NCI-H1105 (cell line): ENCODE measurements at places on chromosomes 5 and 9.

DNA sequence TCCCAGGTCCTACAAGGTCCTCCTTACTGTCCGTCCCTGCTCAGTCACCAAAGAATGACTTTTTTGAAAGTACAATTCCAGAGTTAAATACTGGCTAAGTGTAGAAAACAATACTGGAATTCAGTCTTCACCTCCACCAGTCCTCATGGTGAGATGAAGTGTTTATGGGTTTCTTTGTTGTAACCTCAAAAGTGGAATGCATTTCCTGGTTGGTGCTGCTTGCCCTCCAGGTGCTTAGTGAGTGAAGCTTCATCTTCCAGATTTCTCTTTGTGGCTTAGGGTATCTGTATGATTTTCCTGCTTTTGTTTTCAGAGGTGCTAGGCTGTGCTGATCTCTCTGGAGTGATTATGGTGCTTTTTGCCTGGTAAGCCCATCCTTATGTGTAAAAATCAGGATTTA lies 49.4 kb upstream of the DHFR start:
- DNase-seq: no peak

DNA sequence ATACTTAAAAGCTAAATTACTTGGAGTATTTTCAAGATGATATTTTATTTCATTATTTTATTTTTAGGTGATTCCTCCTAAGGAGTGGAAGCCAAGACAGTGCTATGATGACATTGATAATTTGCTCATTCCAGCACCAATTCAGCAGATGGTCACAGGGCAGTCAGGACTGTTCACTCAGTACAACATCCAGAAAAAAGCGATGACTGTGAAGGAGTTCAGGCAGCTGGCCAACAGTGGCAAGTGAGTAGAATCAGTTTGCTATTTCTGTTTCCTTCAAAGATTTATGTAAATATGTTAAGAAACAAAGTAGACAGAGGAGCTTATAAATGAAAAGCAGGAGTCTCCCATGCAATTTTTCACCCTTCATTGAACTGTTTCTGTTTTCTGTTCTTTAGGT lies 47.8 kb downstream of the KDM4C start:
- DNase-seq: no peak

- no peak for DNase-seq
These were observed 131.7 kb downstream of the PAPPA start for GRCh38 chr9:116285320-116285719.

GRCh38 chr9:128153060-128153946 lies 4.0 kb downstream of the LCN2 start:
- DNase-seq: no peak

DNA sequence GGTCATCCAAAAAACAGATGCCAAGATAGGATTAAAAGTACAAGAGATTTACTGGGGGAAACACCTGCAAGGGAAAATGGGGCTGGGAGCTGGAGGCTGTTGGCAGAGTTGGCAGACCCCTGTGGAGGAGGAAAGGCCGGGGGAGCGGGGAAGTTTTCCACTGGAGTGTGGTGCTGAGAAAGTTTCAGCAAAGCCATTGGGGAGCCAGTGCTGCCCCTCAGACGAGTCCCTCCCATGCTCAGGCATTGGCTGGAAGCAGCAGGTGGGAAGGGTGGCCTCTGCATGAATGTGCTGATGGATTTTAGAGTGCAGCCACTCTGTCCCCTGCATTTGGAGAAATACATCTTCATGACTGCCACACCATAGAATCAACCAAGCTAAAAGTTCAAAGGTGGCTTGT lies 52.8 kb downstream of the TTC1 start:
- DNase-seq: no peak

DNA sequence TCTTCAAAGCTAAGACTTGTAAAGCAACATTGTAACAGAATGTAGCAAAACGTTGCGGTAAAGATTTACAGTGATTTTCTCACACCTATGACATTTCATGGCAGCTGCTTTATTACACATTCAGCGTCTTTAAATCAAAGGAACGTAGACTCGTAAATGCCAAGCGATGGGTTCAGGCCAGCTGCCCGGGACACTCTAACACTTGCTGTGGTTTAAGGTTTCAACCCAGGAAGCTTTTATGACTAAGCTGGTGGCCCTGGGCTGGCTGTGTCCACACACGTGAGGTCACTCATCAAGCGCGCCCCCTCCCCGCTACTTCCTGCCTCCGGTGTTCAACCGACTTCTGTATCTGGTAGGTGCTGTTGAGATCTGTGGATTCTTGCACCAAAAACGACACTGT lies 2.5 kb downstream of the SLC6A18 start:
- no peak for DNase-seq

DNA sequence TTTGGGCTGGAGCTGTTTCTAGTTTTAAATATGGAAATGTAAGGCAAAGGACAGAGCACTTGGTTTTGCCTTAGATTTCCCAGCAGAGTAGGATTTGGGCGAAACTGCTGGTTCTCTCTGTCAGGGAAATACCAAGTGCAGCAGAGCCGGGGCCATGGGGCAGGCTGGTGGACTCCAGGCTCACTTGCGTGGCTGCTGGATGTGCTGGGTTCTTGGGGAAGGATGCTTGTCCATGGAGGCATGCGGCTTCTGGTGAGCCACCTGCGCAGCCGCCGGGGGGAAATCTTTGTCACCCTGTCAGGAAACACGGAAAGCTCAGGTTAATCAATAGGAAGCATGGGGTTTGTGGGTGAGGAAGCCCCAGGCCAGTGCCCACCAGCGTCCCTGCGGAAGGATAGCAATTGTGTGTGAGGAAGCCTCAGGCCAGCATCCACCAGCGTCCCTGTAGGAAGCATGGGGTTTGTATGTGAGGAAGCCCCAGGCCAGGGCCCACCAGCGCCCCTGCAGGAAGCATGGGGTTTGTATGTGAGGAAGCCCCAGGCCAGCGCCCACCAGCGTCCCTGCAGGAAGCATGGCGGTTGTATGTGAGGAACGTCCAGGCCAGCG lies 80.1 kb downstream of the DAP start:
- DNase-seq: no peak

DNA sequence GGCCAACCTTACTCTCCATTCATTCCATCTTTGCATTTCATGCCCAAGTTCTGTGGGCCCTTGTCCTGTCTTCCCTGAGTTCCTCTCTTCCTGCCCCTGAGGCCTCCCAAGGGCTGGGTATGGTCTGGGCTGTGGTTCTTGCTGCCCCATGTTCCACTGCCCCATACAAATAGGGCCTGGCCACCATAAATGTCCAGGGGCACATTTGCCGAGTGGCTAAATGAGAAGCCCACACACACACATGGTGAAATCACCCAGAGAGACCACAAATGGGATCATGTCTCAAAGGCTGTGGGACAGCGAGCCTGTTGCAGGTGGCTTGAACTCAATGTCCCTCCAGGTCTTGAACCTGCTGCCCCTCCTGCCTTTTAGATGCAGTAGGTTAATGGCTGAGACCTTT lies 1.2 kb downstream of the TIFAB start:
- no peak for DNase-seq

GRCh38 chr9:34710023-34710422 lies at the start of gene CCL21:
CCL21 (minus strand) TSS chr9:34710136; CDS start chr9:34710066, 70 bp downstream.
- DNase-seq: peak; percentile 1

DNA sequence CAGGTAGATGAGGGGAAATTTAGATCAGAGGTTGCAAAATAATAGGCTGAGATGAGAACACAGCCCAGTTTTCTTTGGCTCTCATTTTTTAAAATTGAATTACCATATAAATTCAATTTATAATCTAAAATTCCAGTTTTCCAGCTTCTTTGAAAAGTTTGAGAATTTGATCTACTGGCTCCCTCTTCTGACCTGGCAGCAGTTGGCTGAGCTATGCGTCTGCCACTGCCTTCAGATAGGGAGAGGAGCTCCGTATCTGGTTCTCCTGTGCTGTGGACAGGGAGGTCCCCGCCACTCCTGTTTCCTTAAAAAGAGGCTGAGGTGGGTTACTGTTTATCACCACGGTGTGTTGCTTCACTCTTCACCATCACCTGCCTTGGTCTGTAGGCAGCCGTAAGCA lies 103.7 kb downstream of the ARHGAP26 start:
- no peak for DNase-seq

GRCh38 chr5:135491038-135491551 lies 38.9 kb upstream of the TIFAB start:
- DNase-seq: no peak

GRCh38 chr9:14529629-14530028 lies 163.6 kb downstream of the ZDHHC21 start:
- no peak for DNase-seq

DNA sequence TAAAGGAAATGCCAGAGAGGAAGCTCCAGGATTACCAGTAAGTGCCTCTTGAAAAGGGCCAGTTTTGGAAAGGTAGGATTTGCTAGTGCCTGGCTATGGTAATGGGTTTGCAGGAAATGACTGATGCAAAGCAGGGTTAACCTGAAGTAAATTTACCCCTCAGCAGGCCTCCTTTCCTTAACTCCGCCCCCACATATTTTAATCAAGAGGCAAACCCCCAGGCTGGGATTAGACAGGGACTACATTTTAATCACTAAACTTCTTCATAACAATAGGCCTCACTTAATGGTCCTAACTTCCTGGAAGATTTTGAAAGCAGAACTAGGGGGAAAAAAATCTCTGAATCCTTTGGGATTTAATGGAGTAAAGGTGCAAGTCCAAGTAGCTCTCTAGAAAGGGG lies 10.2 kb upstream of the SLC1A3 start:
- no peak for DNase-seq

GRCh38 chr5:122723606-122724352 lies 51.1 kb upstream of the SNX2 start:
- no peak for DNase-seq

DNA sequence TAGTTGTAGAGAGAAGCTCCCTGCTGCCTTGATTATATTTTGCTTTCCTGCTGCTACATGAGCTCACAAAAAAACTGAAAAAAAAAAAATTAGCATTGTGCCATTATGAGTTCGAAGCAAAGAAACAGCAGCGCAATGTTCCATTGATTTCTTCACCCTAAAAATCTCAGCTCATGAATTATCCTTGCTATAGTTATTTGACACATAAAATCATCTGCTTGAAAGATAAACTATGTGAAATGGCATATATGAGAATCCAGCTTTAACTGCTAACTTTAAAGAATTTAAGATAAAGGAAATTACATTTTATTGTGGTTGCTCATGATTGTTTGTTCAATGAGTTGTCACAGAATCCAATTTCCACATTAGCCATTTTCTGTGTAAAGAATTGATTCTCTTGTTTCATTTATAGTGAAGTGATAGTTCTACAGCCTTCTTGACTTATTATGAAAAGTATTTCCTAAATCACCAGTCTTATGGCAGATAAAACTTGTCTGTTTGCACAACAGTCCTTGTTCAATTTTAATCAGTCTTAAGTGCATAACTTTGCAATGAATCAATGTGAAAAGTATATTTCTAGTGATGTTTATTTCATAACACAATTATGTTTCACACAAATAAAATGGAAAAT lies 1275.0 kb upstream of the CDH9 start:
- no peak for DNase-seq

- DNase-seq: peak; percentile 27
These were observed 2.8 kb downstream of the CD74 start for GRCh38 chr5:150409638-150410523.

- no peak for DNase-seq
These were observed 144.4 kb downstream of the BNC2 start for GRCh38 chr9:16726029-16726428.

DNA sequence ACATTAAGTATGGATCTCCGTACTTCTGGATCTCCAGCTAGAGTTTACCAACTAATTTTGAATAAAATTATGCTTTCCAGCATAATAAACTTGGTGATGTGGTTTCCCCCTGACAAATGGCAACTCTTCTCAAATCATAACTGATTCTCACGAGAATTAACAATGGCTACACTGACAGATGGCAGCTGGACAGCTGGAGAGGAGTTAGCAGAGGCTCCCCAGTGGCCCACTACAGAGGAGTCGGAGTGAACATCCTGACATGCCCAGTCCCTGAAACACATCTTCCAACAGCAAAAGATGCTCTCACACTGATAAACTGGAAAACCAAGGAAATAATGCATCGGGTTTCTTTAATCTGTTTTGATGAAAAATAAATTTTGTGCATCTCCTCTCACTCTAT lies 239.6 kb downstream of the MAN2A1 start:
- no peak for DNase-seq

DNA sequence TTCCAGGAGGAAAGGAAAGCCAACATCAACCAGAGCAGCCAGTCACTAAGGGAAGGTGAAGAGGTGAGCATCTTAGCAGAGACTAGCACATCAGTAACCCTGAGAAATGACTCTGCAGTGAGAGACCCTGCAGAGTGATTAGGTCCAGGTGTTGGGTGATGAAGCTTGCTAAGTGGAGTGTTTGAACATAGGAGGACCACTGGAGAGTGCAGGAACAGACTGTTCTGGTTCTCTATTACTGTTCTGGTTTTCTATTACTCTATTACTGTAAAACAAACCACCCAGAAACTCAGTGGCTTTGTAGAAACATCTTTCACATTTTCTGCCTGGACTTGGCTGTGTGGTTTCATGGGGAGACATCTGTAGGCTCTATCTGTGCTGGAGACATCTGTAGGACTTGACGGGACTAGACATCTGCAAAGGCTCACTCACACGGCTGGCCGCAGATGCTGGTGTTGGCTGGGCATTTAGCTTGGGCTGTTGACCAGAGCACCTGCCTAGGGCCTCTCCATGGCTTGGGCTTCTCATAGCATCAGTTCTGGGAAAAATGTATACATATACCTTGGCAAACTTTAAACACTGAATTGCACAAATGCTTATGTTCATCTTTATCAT lies 33.4 kb upstream of the SPATA31E1 start:
- DNase-seq: no peak

DNA sequence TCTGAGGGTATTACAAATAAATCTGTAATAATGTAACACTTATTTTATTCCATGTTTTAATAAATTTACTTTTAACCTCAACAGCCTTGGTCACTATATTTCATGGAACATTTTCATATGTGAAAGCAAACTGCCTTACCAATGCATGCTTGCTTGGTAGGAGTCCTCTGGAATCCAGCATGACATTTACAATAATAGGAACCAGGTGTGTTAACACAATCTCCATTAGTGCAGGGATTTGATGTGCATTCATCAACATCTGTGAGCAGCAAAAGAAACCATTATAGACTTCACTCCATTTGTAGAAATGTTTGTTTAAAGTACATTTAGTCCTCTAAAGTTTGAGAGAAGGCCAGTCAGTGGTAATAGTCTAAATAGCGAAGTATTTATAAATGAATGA lies 159.4 kb downstream of the FBN2 start:
- no peak for DNase-seq
